ENCODE measurements at places on chromosomes 6 and 20. TPM values are rescaled to one million over a fixed set of nuclear protein-coding genes. Genes with fewer than 3 reads are reported as not detected.

- DNase-seq, result no peak
These were observed 16.3 kb upstream of the POPDC3 start for GRCh38 chr6:105196076-105196475.

GRCh38 chr6:87803791-87804190 lies 101.8 kb upstream of the AKIRIN2 start:
- DNase-seq, result no peak

DNA sequence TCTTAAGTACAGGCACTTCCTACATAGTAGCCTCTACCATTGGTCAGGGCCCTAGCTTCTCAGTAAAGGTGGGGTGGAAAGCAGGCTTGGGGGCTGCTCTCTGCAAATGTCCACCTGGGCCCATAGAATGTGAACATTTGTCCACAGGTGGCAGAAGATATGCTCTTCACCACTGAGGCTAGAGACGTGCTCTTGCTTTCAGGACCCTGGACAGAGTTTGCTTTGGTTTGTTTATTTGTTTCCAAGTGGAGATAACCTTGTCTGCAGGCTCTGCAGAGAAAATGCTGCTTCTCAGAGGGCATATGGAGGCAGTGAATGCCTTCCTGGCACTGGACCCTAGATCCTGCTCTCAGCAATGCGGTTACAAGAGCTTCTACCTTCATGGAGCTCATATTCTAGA lies 129.0 kb downstream of the F13A1 start:
- peak; percentile 4 for DNase-seq

GRCh38 chr6:139891471-139891870 lies 517.0 kb upstream of the CITED2 start:
- DNase-seq, result no peak

GRCh38 chr6:131268303-131268702 lies 133.0 kb downstream of the AKAP7 start:
- no peak for DNase-seq

DNA sequence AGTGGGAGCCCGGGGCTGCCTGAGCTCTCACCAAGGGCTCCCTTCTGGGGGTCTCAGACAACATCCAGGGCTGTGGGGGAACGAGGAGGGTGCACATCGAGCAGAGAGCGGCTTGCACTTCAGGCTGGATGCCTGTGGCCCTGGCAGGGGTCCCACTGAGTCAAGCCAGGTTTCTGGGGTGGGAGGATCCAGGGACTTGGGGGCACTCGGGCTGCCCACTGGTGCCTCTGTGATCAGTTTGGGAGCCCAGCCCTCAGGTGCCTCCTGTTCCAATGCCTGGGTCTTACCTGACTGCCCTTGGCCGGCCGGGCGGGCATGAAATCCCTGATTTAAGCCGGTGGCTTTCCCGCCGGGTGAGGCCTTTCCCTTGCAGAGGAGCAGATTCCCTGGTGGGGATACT lies 470 bp downstream of the COL20A1 start:
- no peak for DNase-seq

The ZSCAN16 gene
- total RNA-seq, result 7.9 TPM

The HLA-DQA2 gene
- total RNA-seq, result not detected

The ADGRF5 gene
- total RNA-seq, result not detected

Data from NCI-H460 (cell line).